ENCODE measurements at places on chromosomes 12 and 14.
A peak's percentile ranks its signal among the peaks of the same experiment; 100 is the strongest.

DNA sequence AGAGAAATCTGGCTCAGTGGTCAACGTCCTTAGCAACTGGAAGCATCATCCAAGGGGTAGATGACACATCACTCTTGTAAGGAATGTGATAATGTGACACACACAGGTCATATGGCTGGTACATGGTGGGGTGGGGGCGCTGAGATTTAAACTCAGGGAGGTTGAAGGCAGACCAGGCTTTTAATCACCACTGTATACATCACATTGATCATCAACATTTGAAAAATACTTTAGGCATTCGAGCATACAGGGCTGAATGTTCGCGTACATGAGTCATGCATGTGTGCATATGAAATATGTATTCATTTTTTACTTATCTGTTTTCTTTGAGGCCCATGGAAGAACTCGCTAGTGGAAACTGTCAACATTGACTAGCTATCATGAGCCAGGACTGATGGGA, 976.4 kb downstream of the VRK1 start:
- DNase-seq, result no peak

DNA sequence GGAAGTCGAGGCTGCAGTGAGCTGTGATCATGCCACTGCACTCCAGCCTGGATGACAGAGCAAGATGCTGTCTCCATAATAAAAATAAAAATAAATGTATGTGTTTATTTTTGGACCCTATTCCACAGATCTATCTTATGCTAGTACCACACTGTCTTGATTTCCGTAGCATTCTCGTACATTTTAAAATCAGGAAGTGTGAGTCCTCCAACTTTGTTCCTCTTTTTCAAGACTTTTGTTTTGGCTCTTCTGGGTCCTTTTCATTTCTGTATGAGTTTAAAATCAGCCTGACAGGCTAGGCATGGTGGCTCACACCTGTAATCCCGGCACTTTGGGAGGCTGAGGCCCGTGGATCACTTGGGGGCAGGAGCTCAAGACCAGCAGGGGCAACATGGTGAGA, 25.8 kb downstream of the DAO start:
- DNase-seq, result peak; percentile 75

DNA sequence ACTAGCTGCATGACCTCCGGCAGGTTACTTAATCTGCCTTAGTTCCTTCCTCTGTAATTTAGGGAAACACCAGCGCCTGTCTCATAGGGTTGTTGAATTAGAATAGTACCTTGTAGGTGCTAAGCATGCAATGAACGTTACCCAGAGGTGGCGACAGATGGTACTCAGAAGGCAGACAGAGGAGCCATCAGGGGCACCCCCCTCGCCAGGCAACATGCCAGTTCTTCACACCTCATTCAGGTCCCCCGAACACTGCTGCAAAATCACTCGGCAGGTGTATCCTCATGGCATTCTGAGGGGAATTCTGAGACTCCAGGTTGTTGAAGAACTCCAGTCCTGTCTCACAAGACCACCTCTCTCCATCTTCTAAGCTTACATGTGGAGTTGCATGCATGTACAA, 10.1 kb downstream of the ISM2 start:
- no peak for DNase-seq

DNA sequence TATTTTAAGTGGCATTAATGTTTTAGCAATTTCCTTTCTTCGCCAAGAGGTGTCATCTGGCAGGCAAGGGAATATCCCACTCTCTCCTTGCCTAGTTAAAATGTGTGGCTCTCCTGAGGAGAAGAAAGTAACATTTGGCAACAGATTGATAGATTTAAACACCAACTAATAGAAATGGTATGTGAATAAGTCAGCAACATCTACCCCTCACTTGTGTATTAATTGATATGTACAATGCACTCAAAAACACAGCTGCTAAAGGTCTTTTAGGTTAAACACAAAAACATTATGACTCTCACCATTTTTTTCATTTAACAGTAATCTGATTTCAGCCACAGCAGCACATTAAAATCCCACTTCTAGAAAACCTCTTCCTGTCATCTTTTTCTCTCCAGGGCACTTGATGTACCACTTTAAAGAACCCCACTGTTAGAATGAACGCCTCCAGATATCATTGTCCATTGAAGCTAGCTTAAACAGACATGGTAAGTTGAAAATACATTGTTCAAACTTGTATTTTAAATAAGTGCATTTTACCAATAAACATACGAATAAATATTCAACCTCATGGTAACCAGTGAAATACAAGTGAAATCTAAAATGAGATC, 151.7 kb downstream of the RPAP3 start:
- DNase-seq, result no peak

GRCh38 chr12:106594447-106594846, 11.6 kb downstream of the RFX4 start:
- DNase-seq, result no peak

GRCh38 chr14:68974759-68975347, 4.2 kb downstream of the ACTN1 start:
- no peak for DNase-seq

DNA sequence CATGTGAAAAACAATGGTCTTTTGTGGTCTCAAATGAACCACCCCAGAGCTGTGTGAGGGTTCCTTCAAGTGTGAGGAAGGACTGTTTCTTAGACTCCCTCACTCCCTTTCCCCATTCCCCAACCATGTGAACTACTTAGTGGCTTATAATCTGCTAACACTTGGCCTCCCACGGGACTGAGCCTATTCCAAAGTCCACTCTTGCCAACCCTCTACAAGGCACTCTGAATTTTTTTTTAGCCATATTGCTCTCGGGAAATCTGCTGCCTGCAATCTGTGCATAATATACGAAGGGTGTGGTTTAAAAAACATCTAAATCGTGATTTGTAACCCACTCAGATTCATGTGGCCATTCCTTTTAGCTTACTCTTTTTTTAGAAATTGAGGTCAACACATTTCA, 2.6 kb downstream of the SVOP start:
- DNase-seq, result no peak

DNA sequence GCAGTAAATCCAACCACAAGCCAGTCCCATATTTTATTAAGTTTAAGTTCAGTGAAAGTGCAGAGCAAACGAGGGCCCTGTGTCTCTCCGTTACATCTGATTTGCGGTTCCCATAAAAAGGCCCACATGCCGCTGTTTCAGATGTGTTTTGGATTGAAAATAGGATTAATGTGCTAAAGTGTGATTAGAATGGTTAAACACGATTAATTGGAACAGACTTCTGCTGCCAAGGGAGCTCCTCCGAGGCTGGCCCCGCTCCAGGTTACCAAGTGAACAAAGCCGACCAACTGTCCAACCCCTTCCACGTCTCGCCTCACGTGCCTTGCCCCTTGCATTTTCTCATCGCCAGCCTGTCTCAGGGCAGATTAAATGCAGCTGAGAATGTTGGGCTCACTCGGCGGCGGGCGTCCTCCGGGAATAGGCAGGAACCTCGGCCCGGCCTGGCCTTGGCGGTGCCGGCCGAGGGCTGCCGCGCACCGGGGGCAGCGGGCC, 166.5 kb upstream of the GSC start:
- DNase-seq, result no peak

GRCh38 chr14:44383636-44384035, 123.4 kb downstream of the FSCB start:
- DNase-seq, result no peak

GRCh38 chr12:108313606-108314351, 25.3 kb downstream of the CMKLR1 start:
- peak; percentile 84 for DNase-seq

- DNase-seq, result no peak
These were observed 44.9 kb downstream of the SYNE2 start for GRCh38 chr14:63897721-63898163.

DNA sequence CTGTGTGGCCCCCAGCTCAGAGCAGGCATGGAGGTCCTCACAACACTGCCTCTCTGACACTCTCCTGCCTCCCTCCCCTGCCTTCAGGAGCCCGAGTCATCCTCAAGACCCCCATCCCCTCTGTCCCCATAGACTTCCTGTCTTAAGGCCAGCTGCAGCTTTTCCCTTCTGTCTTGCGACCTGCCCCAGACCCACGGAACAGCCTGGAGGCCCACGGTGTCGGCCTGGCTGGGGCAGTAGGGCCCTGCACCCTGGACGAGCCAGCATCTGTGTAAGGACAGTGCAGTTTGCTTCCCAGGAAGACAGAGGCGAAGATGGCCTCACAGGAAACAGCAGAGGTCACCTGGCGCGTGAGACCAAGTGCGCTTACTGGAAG, 9.7 kb downstream of the TEDC1 start:
- no peak for DNase-seq

DNA sequence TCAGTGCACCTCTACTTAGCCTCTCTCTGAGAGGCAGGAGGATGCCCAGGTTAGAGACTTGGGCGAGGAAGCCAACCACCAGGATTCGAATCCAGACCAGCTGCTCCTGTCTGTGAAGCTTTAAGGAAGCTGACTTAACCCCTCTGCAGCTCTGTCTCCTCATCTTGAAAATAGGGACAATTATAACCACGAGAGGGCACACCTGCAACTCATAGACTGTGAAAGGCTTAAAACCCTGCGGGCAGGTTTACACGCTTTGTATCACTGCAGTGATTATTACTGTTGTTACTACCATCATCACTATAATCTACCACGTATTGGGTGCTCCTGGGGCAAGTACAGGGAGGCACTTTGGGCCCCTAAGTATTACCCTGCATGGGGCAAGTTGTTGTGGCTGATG, 379.8 kb downstream of the VRK1 start:
- DNase-seq, result no peak

DNA sequence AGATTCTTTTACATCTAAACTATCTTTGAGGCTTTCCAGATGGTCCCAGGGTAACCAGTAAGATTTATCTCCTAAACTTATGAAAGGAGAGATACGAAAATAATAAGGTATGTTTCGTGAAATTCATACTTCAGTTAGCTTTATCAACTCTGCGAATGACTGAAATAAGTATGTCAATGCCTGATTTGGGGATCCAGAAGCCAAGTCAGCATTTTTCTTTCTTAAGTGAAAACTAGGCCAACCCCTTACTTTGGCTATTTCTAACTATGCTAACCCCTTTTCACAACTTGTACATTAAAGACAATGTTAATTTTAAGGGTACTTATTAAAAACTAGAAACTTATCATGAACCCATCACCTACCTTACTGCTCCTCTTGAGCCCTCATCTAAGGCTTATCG, 26.9 kb upstream of the NID2 start:
- DNase-seq, result no peak

DNA sequence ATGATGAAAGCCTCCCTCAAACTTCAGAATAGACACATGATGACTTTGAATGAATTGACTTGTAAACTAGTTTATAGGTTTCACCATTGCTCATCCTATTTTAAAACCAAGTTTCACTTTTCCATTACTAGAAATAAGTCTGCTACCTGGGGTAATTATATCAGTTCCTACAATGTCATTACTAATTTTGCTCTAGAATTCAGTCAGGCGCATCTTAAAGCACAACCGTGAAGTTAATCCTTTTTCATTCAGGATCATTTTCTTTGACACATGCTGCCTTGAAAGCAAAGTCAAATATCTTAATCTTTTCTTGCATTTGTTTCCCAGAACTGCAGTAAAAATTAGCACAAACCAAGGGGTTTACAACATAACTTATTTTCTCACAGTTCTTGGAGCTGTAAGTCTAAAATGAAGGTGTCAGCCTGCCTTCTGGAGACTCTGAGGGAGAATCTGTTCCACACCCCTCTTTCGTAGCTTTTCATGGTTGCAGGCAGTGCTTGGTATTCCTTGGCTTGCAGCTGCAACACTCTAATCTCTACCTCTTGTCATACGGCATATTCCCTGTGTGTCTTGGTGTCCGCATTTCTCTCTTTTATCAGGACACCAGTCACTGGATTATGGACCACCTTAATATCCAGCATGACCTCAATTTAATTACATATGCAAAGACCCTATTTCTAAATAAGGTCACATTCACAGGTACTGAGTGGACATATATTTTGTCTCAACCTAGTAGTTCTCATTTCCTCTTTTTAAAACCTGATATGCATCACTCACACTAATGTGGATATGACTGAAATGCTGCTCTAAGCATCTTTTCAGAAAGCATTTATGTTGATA, 114.3 kb upstream of the PDZRN4 start:
- DNase-seq, result no peak

GRCh38 chr14:56206596-56206995, 88.4 kb downstream of the PELI2 start:
- no peak for DNase-seq

DNA sequence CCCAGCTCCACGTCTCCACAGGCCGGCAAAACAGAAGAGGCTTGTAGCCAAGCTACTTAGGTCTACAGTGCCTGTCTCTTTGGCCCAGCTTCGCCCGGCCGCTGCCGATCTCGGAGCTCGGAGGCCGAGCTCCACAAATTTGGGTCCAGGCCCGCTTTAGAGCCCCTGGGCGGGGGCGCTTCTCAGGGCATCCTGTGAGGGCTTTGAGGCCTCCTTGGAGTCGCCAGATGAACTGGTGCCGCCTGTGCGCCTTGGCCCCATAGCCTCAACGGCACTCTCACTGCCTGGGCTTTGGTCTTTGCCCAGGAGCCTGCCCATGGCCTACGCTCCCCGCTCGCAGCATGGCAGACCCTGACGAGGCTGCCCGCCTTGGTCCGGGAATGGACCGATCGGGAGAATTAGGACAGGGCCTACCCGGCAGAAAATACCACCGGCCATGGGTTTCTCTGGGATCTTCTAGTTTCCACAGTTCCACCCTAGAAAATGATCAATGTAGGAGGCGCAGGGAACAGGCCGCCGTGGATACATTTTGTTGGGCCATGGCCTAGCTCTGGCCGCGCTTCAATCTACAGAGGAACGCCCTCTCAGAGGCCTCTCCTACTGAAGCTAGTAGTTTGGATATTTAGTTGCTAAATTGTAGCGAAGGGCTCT, 953 bp upstream of the NKX2-8 start:
- DNase-seq, result no peak

GRCh38 chr14:95504135-95505029, 12.1 kb downstream of the SYNE3 start:
- no peak for DNase-seq

DNA sequence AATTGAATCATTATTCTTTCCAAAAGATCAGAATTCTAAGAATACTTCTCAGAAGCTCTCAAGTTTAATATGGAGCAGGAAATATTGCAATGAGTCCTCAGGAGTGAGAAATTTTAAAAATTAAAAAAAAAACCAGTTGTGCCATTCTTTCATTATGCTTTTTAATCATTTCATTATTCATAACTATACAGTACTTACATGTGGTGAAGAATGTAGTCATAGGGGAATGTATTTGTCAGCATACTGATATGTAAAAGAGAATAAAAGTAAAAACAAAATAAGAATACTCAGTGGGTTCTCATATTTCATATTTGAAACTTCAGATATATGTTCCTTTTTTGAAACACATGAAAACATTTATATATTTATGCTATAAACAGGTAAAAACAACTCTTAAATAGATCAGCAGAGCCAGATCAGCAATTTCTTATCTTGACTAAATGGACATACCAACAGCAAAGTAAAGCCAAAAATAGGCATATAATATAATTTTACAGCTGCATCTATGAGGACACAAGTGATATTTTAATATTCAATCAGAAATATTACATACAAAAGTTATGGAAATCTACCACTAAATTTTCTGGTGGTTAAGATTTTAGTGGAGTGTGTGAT, 19.9 kb upstream of the MBIP start:
- DNase-seq, result no peak

DNA sequence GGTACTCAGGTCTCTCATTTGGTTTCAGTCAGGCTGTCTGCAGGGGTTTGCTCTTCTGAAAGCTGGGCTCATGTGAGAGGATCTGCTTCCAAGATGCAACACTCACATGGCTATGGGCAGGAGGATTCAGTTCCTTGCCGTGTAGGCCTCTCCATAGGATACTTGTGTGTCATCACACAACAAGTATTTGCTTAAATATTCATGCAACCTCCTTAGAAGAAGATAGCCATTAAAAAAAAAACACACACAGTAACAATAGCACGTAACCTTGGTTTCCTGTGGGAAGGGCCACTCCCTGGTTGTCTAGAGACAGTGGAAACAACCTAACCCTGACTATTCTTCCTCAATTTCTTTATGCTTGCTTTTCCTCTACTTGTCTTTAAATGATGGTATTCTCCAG, 31.8 kb upstream of the CLEC4E start:
- peak; percentile 63 for DNase-seq
